HFFc6 (cell line): ENCODE measurements at places on chromosomes 1 and 21.

DNA sequence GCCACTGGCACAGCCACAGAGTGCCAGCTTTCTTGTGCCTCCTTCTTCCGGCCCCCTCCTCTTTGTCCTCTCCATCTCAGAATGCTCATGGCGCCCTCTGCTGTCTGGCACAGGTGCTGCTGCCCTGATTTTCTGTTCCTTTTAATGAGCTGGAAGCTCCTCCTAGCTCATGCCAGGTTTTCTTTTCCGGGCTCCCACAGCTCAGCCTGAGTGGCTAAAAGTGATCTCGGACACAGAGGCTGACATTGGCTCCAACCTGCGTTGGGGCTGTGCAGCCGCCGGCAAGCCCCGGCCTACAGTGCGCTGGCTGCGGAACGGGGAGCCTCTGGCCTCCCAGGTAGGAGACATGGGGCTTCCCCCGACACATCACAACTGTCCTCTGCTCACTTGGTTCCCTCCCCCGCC lies 18.7 kb downstream of the CNTN2 start:
- DNase-seq = peak; percentile 51

DNA sequence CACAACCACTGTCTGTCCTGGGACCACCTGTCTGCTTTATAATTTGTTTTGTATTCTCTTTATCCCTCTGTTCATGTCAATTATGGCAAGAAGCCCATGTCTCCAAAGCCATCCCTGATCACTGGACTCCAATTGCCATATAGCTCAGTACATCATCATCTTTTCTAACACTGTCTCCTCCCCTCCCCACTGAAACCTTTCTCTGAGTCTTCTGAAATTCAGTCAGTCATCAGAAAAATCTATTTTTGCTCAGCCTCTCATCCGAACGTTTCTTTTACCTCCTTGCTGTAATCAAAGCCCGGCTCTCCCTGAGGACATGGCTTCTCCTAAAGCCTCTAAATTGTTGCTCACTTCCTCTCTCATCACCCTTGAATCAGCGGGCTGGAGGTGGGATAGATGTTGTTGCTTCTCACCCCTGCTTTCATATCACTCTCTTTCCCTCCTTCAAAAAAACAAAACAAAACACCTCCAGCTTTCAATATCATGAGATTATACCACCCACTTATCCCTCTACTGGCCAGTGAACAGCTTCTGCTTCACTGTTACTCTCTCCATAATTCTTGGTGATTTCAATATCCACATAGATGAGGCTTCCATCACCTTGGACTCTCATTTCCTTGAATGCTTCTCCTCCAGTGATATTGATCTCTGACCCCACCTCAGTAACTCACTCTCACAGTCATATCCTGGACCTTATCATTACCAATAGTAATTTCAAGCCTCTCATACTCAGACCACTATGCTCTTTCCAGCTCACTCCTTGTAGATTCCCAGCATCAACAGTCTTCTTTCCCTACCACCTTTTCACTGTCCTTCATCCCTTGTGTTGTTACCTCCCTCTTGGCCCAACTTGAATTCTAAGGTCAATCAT lies 27.8 kb downstream of the RAB3B start:
- no peak for DNase-seq

GRCh38 chr1:84069236-84069845 lies 70.4 kb upstream of the TTLL7 start:
- no peak for DNase-seq

GRCh38 chr21:25556091-25556490 lies 51.2 kb downstream of the MRPL39 start:
- DNase-seq = peak; percentile 33

- DNase-seq = peak; percentile 57
These were observed 188.2 kb downstream of the OMA1 start for GRCh38 chr1:58358346-58358745.

GRCh38 chr1:44021156-44021555 lies 10.1 kb downstream of the SLC6A9 start:
- DNase-seq = no peak

GRCh38 chr1:73701826-73702225 lies 496.1 kb downstream of the LRRIQ3 start:
- DNase-seq = no peak

GRCh38 chr1:32332290-32333079 lies 3.5 kb downstream of the MARCKSL1 start:
- no peak for DNase-seq

GRCh38 chr1:232923739-232924386 lies 26.5 kb upstream of the NTPCR start:
- no peak for DNase-seq

GRCh38 chr1:213605732-213606131 lies 382.0 kb upstream of the PROX1 start:
- DNase-seq = no peak

- no peak for DNase-seq
These were observed 33.1 kb upstream of the GORAB start for GRCh38 chr1:170498876-170499275.

DNA sequence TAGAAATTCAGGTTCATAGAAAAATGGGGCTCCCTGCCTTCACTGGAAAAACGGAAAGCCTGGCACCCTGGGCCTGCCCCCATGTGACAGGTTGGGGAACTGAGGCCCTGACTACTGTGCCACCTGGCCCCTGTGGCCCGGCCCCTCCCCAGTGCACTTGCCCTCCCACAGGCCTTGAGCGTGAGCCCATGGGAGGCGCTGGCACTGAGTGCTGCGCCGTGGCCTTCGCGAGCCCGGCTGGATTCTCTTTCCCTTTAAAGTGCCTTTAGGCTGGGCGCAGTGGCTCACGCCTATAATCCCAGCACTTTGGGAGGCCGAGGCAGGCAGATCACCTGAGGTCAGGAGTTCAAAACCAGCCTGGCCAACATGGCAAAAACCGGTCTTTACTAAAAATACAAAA lies 45.7 kb downstream of the SLC37A1 start:
- DNase-seq = no peak

DNA sequence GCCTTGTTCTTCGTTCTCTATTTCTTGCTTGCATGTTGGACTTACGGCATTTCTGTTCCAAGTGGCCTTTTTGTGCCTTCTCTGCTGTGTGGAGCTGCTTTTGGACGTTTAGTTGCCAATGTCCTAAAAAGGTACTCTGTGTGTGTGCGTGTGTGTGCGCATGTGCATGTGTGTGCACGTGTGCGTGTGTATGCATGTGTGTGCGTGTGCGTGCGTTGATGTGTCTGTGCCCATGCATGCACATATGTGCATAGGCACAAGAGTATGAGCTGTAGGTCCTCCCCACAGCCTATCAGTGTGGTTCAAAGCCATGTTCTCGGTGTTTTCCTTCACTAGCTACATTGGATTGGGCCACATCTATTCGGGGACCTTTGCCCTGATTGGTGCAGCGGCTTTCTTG lies 13.7 kb downstream of the NPPA start:
- DNase-seq = no peak

GRCh38 chr1:160713161-160713560 lies 1.5 kb upstream of the CD48 start:
- DNase-seq = no peak

DNA sequence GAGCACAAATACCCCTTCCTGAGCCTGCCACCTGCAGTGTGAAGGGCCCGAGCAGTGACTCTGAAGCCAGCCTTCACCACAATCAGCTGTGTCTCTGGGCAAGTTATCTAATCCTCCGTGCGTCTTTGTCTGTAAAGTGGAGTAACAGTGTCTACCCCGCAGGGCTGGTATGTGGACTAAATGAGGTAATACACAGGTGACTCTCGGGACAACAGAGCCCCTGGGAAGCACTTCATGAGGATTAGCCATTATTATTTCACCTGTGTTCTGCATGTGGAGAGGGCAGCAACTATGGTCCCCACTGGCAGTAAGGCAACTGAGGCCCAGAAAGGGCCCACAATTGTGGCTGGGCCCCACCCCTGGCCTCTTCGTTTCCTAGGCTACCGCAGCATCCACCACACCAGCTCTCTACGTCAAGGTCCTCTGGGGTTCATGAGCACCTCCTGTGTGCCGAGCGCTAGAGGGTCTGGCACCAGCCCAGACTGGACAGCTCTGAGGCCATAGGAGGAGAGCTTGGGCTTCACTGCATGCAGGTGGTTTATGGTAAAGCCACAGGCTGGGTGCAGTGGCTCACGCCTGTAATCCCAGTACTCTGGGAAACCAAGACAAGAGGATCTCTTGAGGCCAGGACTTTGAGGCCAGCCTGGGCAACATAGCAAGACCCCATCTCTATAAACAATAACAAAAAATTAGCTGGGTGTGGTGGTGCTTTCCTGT lies 41.3 kb upstream of the LRP8 start:
- no peak for DNase-seq

DNA sequence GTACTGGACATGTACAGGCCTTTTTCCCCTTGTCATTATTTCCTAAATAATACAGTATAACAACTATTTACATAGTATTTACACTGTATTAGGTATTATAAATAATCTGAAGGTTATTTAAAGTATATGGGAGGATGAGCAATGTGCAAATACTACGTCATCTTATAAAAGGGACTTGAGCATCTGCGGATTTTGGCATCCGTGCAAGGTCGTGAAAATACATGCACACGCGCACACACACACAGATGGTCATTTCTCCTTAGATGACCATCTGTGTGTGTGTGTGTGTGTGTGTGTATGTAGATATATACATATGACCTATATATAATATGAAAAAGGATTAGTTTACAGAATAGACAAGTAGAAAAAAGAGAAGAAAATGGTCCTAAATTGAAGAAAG lies 15.4 kb downstream of the ALG14 start:
- DNase-seq = no peak

DNA sequence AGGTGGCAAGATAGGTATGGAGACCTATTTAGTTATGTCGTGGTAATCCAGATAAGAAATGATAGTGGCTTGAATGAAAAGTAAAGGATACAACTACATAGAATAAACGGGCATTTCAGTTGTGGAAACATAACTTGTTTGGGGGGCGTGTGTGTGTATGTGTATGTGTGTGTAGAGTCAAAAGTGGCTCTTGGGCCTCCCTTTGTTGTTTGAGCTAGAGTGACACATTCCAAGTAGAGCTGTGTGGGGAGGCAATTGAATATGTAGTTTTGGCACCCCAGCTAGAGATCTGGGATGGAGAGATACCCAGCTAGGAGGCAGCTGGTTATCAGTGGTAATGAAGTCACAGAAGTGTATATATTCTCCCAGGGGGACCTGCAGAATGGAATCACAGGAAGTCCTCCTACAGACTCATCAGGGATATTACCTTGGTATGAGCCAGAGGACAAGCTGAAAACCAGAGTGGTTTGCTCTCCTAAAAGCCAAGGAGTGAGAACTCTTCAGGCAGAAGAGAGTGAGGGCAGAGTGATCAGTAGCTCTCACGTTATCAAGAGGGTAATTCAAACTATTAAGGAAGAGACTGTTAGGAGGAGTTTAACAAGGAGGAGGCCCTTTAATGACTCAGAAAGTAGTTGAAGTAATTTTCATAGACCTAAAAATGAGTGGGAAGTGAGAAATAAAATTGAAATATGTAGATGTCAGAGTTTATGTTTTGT lies 5.1 kb downstream of the CR1L start:
- DNase-seq = no peak

DNA sequence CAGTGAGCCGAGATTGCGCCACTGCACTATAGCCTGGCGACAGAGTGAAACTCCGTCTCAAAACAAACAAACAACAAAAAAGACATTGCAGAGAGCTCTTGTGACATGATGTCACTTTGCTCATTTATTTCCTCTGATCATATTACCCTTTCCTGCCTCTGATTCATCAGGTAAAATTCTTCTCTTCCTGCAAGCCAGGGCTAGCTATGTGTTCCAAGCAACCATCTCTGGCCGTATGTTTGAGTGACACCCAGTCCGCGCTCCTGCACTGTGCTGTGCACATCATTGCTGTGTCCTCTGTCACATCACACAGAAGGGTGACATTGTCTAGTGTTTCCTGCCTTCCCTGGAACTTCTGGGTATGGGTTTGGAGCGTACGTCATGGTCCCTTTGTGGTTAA lies 251.3 kb downstream of the PCP4 start:
- DNase-seq = no peak

DNA sequence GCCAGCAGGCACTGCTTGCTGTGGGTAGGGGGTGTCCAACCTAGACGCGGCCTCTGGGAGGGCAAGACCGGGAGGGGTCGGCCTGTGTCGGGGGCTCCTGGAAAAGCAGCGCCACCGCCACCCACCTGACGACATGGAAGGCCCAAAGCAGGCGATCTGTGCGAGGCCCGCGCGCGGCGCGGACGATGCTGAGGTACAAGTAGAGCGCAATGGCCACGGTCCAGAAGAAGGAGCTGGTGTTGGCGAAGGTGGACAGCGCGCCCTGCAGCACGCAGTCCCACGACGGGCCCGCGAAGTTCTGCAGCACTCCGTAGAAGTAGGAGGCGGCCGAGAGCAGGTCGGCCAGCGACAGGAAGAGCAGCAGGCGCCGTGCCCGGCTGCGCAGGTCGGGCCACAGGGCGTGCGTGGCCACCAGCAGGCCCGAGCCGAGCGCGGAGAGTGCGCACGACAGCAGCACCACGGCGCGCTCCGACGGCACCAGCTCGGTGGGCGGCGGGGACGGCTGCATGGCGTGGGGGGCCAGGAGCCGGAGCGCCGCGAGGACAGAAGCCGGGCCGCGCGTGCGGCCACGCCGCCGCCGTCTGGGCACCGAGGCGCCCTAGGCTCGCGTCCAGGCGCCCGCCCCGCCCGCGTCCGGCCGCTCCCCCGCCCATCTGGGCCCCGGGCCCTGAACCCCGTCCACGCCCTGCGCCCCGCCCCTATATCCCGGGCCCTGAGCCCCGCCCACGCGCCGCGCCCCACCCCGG lies at the start of gene GPR157:
Gene GPR157, minus strand, starts transcription at position 583 of the 746 bp plus-strand sequence. Its CDS starts 75 bp downstream, at position 508.
- peak; percentile 68 for DNase-seq

DNA sequence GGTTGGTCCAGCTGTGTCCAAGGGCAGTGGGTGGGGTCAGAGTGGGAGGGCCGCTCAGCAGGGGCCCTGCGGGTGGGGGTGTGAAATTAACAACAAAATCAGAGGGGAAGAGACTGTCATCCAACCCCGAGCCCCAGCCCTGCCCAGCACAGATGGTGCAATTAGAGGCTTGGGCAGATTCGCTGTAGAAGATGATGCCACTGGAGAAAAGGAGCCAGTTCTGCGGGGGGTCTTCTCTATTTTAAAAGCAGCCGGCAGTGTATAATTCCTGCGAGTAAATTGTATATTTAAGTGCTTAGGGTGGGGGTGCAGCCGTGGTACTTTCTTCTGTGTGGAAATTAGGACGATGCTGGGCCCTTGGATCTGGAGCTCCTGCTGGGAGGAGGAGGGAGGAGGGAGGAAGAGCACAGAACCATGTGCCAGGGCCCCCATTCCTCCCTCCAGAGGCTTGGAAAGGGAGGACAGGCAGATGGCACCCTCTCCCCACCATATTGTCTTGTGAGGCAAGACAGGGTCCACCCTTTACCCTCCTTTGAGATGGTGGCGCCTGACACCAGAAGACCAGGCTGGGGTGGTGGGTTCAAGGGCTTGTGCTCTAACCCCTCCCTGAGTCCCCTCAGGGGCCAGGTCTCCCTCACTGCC lies 89.2 kb downstream of the ACTL8 start:
- DNase-seq = no peak
